GM04503 (cell line): ENCODE measurements at places on chromosomes 5 and 9.
A peak's percentile ranks its signal among the peaks of the same experiment; 100 is the strongest.

DNA sequence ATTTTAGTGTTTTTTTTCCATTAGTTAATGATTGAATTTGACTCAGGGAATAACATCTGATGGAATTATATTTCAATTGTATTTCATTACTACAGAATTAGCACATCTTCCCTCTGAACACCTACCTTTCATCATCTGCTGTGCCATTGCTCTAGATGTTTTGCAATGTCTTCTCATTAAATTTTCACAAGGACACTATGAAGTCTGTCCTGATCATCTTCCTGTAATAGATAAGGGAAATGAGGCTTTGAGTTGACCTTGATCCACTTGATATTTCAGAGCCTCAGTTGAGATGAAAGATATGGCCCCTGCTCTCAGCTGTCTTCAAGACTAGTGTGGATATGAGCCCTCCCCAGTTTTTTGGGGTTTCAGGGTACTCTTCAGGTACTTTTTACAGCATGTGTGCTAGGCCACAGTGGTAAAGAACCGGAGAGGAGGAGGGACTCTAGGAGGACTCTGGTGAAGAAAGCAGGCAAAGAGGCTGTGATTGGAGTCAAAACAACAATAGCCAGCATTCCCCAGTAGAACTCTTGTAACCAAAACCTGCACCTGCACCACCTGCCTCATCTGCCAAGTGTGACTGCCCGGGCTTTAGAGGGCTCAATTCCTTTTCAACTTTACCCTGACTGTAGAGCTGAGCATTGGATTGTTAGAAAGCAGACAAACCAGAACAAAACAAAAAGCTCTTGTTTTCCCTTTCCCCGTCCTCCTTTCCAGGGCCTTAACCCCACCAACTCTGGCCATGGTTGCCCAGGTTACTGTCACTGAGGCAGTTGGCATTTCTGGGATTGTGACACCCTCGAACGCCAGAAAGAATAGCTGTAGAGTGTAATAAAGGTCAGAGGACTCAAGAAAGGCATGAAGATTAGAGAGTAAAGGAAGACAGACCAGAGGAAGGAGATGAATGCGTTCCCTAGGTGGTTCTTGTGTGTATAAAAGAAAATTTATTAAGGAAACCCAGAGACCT lies 56.3 kb downstream of the ERAP1 start:
- DNase-seq = no peak

DNA sequence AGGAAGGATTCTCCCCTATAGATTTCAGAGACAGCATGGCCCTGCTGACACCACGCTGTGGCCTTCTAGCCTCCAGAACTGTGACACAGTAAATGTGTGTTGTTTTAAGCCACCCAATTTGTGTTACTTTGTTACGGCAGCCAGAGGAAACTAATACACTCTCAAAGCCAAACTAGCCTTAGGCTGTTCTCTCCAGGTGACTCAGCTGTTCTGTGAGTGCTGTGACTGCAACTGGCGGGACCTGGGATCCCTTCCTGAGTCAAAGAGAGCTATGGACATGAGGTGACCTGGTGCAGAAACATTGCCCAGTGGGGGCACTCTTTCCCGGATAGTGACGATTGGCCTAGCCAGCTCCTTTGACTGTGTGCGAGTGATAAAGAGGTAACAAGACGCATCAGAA lies 14.0 kb upstream of the MLANA start:
- no peak for DNase-seq

- DNase-seq = peak; percentile 47
Measured at GRCh38 chr9:16987026-16987425, 116.6 kb upstream of the BNC2 start.

- DNase-seq = no peak
Measured at GRCh38 chr5:56595566-56595965, 219.8 kb upstream of the MAP3K1 start.

DNA sequence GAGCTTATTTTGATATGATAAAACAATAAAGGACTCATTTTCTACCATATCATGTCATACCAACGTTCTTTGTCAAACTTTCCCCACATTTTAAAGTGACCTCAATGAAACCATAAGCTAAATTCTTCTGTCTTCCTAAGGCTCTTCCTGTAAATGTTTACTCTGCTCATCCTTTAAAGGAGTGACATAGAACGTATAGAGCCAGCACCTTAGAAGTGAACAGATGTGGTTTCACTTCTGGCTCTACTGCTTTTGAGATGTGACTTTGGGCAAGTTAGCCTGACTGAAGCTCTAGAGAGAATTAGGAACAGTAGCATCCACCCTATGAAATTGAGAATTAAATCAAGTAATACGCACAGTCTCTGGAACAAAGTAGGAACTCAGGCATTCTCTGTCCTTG lies 24.1 kb downstream of the SAR1B start:
- no peak for DNase-seq

DNA sequence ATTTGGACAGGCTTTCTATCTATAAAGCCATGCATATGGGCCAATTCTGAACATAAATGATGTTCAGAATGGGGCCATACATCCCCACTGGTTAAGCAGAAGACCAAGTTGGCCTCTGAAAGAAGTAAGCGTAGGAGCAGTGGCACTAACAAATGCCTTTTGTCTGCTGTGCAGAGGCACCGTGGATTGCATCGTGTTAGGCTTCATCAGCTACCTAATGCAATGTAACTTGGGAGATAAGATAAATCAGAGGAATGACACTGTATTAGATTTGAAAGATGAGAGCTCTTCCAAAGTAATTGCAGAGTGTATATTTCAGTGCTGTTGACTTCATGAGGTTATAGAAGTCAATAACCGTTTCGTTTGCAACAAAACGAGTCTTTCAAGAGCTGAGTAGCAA lies 148.1 kb downstream of the PARP8 start:
- DNase-seq = no peak

DNA sequence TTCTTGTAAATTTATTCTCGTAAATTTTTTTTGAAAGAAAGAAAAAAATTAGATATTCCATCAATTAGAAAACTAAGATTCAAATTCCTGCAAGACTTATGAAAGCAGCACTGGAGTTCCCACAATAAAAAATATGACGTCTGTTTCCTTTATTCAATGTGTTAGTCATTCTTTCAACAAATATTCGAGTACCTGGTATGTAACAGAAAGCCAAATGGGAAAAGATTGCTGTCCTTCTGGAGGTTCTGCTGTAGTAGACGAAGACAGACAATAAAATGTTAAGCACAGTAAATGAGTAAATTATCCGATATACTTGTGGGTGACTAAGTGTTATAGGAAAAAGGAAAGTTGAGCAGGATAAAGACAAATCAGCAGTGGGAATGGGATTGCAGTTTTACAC lies 92.2 kb downstream of the ADAMTSL1 start:
- peak; percentile 79 for DNase-seq

DNA sequence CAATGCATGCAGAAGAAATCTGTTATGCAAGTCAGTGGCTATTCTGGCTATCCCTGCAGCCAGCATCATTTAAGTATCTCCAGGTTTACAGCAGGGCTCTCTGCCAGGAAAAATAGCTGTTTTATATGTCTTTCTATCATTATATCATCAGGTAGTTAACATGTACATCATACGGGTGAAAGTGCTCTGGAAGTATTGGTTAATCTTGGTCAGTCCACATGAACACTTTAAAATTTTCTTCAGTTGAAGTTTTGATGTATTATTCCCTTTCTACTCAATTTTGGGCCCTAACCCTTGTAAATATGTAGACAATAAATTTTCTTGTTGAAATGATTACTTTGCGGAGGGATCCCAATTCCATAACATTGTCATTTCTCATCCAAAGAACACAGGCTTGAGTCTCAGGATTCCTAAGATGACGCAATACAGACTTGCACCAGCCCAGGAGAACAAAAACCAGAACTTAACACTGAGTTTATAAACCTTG lies 67.5 kb downstream of the SEMA6A start:
- peak; percentile 39 for DNase-seq

GRCh38 chr9:113255438-113255837 lies 19.9 kb downstream of the CDC26 start:
- DNase-seq = no peak

GRCh38 chr5:16673241-16674201 lies 56.7 kb upstream of the RETREG1 start:
- DNase-seq = no peak

- no peak for DNase-seq
Measured at GRCh38 chr9:4559261-4560182, 69.3 kb downstream of the SLC1A1 start.

- no peak for DNase-seq
Measured at GRCh38 chr5:178094345-178094744, 19.0 kb upstream of the N4BP3 start.

DNA sequence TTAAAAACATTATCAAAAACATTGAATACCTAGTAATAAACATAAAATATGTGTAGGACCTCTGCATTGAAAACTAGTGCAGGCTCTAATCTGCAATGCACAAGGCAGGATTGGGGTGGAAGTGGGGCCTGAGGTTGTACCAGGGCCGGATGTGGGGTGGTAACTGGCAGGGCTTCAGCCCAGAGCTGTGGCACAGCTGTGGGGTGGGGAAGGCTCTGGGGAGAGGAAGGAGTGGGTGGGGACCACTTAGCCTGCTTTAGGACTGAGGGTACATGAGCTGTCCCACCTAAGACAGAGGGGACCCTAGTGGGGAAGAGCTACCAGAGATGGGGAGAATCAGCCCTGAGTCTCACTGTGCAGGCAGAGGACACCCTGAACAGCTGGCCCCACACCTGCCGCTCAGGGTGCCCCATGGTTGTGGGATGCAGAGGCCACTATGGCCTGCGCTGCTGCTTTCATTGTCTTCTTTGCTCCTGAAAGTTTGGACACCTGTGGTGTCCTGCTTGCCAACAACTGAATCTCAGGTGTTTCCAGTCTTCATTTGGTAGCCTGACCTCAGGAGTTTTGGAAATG lies 311.4 kb downstream of the TLE4 start:
- DNase-seq = no peak

- DNase-seq = no peak
Measured at GRCh38 chr9:126877418-126877817, 17.0 kb downstream of the ZBTB34 start.

- DNase-seq = no peak
Measured at GRCh38 chr5:147751156-147751830, 31.2 kb downstream of the JAKMIP2 start.

GRCh38 chr5:127077366-127077765 lies 4.1 kb upstream of the C5orf63 start:
- no peak for DNase-seq

- DNase-seq = no peak
Measured at GRCh38 chr5:68225911-68226545, 10.5 kb downstream of the PIK3R1 start.
